ENCODE measurements at places on chromosomes 1 and 21. TPM values are rescaled to one million over a fixed set of nuclear protein-coding genes. Genes with fewer than 3 reads are reported as not detected.

The MAP10 gene
- total RNA-seq = 0.85 TPM

The MSH4 gene
- total RNA-seq = 0.33 TPM

The C1QC gene
- not detected for total RNA-seq

The TBX15 gene
- 2.9 TPM for total RNA-seq

The NIBAN1 gene
- total RNA-seq = 152 TPM

The NPR1 gene
- total RNA-seq = 1.0 TPM

The APOBEC4 gene
- total RNA-seq = not detected

The ADAMTS1 gene
- total RNA-seq = 1,797 TPM

The LIN28A gene
- total RNA-seq = not detected

The CDK18 gene
- total RNA-seq = 11.1 TPM

The C4BPA gene
- not detected for total RNA-seq

The TMCO4 gene
- total RNA-seq = 10.5 TPM

The NUP210L gene
- total RNA-seq = 0.07 TPM

The TDRD5 gene
- total RNA-seq = not detected

The LCE1A gene
- total RNA-seq = not detected

The SPATA45 gene
- not detected for total RNA-seq
